Tibial artery (tissue), 4 donors: ENCODE measurements at places on chromosomes 13 and 19.

DNA sequence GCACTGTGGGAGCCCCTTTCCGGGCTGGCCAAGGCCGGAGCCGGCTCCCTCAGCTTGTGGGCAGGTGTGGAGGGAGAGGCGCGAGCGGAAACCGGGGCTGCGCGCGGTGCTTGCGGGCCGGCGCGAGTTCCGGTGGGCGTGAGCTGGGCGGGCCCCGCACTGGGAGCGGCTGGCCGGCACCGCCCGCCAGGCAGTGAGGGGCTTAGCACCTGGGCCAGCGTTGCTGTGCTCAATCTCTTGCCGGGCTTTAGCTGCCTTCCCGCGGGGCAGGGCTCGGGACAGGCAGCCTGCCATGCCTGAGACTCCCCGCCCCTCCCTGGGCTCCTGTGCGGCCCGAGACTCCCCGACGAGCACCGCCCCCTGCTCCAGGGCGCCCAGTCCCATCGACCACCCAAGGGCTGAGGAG, 405.2 kb upstream of the PRR20A start:
- no peak for DNase-seq

DNA sequence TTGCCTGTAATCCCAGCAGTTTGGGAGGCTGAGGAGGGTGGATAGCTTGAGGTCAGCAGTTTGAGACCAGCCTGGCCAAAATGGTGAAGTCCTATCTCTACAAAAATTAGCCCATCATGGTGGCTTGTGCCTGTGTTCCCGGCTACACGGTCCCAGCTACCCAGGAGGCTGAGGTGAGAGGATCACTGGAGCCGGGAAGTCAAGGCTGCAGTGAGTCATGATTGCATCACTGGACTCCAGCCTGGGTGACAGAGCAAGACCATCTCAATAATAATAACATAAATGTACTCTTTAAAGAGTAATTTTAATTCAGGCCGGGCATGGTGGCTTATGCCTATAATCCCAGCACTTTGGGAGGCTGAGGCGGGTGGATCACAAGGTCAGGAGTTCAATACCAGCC, 38.7 kb downstream of the SKA3 start:
- no peak for DNase-seq

- DNase-seq = no peak
Observed at GRCh38 chr19:7962644-7963268, 19.3 kb upstream of the TIMM44 start.

DNA sequence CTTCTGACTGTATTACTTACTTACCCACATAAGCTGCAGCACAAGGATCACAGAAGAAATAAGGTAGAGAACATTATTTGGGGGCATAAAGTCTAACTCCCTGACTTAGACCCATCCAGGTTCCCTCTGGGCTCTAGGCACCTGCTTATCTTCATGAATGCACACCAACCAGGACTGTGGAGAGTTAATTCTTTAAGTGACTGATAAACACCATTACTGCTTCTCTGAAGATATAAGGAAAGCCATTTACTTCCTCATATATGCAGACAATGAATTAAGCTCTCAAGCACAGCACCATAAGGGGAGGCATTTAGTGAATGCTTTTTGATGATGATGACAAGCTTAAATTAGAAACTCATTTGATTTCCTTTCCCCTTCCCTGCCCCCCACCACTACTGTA, 22.5 kb downstream of the OBI1 start:
- no peak for DNase-seq
